ENCODE measurements at places on chromosomes 7 and 10. TPM values are rescaled to one million over a fixed set of nuclear protein-coding genes. Genes with fewer than 3 reads are reported as not detected.

Gene COL28A1
- 6.7 TPM for total RNA-seq

Gene YKT6
- total RNA-seq: 48.9 TPM

Gene CARD11
- 0.22 TPM for total RNA-seq

Gene TMEM236
- 0.43 TPM for total RNA-seq

Gene CPXM2
- 2.6 TPM for total RNA-seq

DNA sequence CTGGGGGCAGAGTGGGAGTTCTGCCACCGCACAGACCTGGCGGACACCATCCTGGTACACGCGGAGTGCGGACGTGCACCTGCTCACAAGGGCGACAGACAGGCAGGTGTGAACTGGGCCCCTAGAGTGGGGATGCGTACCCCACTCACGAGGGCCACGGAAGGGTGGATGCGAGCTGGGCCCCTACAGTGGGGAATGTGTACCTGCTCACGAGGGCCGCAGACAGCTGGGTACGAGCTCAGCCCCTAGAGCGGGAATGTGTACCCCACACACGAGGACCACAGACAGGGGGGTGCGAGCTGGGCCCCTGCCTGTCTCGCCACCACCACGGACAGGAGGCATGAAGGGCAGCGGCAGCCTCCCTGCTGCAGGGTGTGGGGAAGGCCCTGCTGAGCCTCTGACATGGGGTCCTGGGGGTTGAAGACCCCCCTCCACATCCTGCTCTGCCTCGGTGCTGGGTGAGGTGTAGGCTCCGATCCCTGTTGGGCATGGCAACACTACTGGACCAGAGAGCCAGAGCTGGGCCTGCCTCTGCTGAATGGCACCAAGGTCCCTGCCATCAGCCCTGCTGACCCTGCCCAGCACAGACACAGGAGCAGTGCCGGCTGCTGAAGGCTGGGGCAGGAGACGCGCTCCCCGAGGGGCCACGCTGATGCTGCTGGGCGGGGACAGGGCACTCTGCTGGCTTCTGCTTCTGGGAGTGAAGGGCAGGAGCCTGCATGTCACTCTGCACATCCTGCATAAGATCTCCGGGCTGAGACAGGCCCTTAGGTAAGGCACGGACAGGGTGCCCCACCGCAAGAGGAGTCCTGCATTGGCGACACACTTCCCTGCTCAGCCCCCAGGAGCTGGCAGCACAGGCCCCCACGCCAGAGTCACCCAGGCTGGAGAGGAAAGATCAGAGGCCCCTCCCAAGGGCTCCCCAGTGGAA, 259.2 kb downstream of the MAD1L1 start:
- peak; percentile 30 for DNase-seq

GRCh38 chr7:68216051-68216450, 1219.4 kb downstream of the TYW1 start:
- no peak for DNase-seq

DNA sequence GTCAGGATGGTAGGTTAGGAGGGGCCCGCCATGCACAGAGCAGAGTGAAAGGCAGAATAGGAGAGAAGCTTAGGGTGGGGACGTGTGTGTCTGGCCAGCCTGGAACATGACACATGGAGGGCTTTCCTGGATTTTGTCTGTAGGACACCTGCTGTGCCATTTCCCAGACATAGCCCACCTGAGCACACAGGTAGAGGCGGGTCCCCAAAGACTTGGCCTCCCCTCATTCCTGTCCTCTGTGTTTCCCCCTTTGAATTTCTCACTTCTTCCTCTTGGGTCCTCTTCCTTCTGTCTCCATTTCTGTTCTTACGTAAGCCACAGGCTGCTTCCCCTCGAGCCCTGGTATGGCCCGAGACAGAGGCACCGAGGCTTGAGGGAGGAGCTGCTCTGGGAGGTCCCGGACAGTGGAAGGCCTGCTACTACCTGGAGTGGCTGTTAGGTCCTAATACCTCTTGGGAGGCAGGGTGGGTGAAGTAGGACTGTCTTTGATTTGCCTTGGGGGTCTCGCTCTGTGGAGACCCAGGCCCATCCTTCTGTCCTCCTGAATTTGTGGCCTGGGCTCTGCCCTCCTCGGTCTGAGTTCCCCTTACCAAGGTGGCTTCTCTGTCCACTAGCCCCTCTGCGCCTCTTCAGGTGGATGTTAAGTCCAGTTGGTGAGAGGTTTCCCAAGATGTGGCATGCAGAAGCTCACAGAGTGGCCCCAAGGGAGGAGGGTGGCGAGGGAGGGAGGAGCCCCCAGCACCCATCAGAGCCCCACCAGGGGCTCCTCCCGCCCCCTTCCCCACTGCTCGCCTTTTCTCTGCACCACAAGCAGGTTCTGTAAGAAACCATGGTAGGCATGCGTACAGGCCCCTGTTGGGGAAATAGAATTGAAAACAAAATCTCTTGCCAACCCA, 5.5 kb downstream of the ZNF775 start:
- no peak for DNase-seq

DNA sequence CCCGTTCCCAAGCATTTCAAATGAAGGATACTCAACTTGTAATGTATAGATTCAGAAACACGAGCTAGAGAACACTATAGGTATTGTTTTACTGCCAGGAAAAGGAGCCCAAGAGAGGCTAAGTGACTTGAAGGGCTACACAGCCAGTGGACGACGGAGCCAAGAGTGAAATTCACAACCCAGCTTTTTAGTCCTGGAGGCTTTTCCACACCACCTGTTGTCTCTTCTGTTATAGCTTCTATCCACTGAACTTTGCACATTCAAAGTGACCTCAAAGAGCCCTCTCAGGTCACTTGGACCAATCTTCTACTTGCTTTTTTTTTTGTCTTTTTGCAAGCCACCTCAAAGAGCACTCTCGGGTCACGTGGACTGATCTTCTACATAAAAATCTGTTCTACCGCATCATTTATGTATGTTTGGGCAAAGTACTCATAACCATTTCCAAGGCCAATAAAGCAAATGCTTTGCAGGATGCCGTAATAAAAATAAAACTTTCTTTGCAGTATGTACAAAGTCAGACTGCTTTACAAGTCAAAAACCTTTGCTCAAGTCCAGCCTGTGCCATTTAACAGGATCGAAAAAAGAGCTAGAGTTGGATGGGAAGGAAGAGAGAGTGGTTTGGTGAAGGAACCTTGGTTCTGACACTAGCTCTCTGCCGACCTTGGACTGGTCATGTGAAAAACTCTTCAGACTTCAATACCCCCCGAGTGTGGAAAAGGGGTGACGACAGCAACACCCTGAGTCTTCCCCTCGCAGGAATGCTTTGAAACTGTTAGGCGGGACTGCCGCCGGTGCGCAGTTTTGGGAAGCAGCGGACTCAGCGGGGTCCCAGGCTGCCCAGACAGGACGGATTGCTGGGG, 821 bp downstream of the SLC35B4 start:
- DNase-seq: no peak

GRCh38 chr10:62511238-62511637, 137.1 kb downstream of the ZNF365 start:
- no peak for DNase-seq

- DNase-seq: peak; percentile 81
Observed at GRCh38 chr7:151925446-151926335, 30.6 kb upstream of the GALNTL5 start.

DNA sequence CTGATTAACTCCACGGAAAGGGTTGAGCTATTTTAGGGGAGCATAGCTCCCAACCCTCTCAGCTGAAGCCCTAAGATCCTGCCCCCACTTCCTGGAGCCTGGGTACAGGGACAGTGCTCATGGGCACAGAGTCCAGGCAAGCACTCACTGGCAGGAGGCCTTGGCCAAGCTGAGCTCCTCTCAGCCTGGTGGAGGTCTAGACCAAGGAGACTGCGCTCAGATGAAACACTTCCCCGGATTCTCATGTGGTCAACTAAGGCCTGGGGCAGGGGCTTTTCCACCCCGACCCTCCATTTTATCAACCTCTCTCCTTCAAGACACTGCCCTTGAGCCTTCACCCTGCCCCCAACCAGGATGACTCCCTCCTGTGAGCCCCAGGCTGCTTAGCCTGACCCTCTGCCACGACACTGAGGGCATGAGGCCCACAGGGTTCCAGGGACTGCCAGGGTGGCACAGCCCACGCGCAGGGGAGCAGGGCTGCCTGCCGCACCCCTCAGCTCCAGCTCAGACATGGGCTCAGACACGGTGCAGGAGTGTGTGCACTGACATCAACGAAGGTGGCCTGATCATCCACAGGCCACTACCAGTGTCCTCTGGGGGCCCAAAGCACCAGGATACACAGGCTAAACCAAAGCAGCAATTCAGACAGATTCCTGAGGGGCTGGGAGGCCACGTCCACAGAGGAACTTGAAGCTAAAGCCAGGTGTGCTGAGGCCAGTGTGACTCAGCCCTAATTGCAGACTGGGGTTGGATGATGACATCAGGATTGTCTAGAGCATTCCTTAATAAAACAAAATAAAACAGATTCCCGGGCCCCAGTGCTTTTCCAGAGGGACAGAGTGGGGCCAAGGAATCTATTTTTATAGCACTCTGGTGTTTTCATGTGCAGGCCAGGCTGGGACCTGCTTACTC, 18.8 kb downstream of the CHAT start:
- DNase-seq: no peak

DNA sequence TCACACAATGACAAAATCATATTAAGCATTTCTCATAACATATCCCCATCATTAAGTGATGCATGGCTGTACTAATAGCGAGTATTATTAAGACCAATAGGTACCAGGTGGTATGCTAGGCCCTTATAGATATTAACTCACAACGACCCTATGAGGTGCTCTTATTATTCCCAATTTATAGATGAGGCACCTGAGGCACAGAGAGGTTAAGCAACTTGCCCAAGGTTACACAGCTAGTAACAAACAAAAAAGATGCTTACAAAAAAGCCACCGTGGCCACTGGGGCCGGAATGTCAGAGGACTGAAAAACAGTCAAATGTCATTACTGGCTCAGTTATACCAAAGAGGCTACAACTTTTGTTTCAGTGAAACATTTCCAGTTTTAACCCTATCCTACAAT, 96.0 kb downstream of the OR13A1 start:
- no peak for DNase-seq

GRCh38 chr7:45366475-45366874, 207.7 kb upstream of the ADCY1 start:
- no peak for DNase-seq

DNA sequence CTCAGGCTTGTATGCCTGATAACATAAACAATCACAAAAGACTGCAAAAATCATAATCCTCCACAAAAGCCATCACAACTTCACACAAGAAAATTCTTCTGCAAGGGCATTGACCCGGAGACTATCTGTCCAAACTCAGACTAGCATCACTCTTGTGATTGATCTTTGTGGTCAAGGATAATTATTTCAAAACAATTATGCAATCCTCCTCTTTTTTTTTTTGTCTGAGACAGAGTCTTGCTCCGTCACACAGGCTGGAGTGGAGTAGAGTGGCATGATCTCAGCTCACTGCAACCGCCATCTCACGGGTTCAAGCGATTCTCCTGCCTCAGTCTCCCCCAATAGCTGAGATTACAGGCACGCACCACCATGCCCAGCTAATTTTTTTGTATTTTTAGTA, 22.2 kb downstream of the CDNF start:
- DNase-seq: no peak

- DNase-seq: no peak
Observed at GRCh38 chr10:68795886-68796532, 31.3 kb upstream of the STOX1 start.

DNA sequence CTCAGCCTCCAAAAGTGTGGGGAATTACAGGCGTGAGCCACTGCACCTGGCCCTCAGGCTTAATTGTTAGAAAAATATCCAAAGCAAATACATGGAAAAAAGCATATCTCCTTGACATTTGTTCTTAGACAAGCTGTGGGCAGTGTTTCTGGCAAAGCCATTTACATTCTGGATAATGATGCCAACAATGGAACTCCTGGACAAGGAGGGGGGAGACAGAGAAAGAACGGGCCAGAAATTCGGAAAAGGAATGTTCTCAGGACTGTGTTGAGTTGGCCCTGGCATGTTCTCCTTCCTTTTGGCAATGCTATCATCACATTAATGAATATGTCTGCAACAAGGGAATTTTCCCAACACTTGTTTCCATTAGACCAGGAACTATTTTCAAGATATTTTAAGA, 88.7 kb downstream of the UBE2H start:
- no peak for DNase-seq
